ENCODE measurements at places on chromosomes 13 and 19. TPM values are rescaled to one million over a fixed set of nuclear protein-coding genes. Genes with fewer than 3 reads are reported as not detected.
A peak's percentile ranks its signal among the peaks of the same experiment; 100 is the strongest.

DNA sequence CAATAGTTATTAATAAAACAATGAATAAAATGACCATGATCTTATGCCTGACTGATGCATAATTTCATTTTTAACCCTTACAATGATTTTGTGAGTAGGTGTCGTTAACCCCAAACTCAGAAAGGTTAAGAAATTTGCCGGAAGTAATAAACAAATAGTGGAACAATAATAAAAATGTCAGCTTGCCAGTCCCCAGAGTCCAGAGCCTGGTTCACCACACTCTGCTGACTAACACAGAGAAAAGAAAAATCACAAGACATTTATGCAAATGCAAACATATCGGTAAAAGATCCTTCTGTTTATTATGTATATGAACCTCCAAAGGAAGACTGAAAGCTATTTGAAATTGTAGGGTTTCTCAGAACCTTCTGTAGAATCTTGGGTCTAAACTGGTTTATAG, 563.7 kb downstream of the EFNB2 start:
- DNase-seq: no peak

DNA sequence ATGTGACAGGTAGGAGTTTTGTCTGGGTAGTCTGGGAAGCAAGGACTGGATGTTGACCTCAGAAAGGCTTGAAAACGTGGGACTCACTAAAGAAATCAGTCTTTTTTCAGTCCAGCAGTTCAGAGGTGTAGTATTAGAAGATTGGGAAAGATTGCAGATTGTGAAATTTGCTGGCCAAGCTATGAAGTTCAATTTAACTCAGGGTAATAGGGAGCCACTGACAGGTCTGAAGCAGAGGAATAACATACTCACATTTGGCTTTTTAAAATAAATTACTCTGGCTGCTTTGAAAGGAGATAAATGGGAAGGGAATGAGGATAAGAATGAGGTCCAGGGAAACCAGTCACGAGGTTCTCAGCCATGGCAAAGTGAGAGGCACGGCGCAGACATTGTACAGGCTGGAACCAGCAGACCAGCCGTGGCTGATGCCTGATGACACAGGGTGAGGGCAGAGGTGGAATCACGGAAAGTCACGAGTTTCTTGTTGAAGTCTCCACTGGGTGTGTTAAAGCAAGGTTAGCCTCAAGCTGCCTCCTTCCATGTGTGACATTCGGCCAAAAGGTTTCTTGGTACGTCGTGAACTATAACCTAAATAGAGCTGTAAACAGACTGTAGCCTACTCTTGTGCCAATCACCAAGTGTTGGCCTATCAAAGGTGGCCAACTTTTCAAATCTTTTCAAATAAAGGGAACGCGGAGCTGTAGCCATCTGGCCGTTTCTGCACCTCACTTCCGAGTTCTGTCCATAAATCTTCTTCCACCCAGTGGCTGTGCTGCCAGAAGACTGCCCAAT, 377.6 kb downstream of the IRS2 start:
- no peak for DNase-seq

- no peak for DNase-seq
Observed at GRCh38 chr19:3518659-3519058, 12.5 kb downstream of the FZR1 start.

GRCh38 chr13:98820744-98821371, 68.4 kb upstream of the SLC15A1 start:
- DNase-seq: no peak

POMP gene
- total RNA-seq: 66.6 TPM

DNA sequence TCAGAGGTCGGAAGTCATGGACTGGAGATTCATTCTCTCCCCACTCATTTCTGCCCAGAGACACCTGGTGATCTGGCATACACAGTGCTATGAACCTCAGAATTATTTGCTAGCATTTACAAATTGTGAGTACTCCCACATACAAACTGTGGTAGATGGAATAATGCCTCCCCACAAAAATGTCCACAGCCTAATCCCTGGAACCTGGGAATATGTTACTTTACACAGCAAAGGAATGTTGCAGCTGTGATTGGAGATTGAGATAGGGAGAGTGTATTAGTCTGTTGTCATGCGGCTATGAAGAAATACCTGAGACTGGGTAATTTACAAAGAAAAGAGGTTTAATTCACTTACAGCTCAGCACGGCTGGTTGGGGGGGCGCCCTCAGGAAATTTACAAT, 3.1 kb upstream of the UQCRFS1 start:
- DNase-seq: no peak

NAPSA gene
- total RNA-seq: 2.3 TPM

- DNase-seq: peak; percentile 68
Observed at GRCh38 chr13:113860665-113861432, 3.0 kb downstream of the GAS6 start.

GRCh38 chr19:46599716-46600373, 1.3 kb upstream of the CALM3 start:
- no peak for DNase-seq

GRCh38 chr19:48629599-48630295, 7.4 kb downstream of the DBP start:
- peak; percentile 95 for DNase-seq

GRCh38 chr19:4200940-4201542, 18.6 kb downstream of the ANKRD24 start:
- no peak for DNase-seq

TMEM59L gene
- 1.4 TPM for total RNA-seq

- peak; percentile 79 for DNase-seq
Observed at GRCh38 chr19:7831452-7831851, 1.4 kb downstream of the EVI5L start.

OR4F17 gene
- total RNA-seq: not detected

ZNF726 gene
- total RNA-seq: 0.31 TPM

DNA sequence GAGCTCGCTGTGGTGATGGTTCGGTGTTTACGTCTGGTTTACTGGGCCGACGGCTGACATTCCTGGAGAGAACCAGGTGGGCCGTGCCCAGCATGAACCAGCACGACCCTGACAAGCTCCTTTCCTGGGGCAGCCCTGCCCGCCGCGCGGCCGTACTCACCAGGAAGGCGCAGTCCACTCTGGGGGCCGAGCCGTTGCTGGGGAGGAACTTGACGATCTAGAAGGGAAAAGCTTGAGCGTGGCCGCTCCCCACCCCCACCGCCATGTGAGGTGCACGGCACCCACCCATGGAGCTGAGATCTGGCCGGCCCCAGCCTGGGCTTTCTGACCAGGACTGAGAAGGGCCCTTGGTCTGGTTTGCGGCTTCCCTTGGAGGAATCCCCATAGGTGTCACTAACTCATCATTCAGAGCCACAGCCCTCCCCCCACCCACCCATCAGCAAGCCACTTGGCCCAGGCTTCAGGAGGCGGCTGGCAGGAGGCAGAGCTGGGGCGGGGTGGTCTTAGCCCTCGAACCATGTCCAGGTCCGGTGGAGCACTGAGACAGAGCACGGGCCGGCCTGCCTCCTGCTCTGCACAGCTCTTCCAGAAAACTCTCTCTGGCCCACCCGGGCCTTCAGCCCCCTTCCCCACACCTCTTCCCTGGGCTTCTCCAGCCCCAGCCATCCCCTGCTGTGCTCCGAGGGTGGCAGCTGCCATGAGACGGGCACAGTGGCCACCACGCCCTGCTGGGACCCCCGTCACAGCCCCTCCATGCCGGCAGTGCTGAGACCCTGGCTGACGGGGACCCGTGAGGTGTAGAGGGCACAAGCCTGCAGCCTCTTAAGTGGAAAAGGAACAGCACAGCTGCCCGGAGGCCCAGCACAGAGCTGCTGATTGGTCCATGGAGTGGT, 6.2 kb downstream of the ATP4B start:
- no peak for DNase-seq

- no peak for DNase-seq
Observed at GRCh38 chr13:79912403-79912802, 428.5 kb downstream of the SPRY2 start.

TMEM272 gene
- 0.15 TPM for total RNA-seq

- DNase-seq: no peak
Observed at GRCh38 chr13:104204177-104204576, 1138.0 kb upstream of the SLC10A2 start.

GRCh38 chr13:83907196-83907989, 25.1 kb upstream of the SLITRK1 start:
- no peak for DNase-seq

- no peak for DNase-seq
Observed at GRCh38 chr19:1811472-1811894, 593 bp downstream of the ATP8B3 start.

GRCh38 chr13:108700422-108701170, 71.2 kb downstream of the MYO16 start:
- no peak for DNase-seq

GRCh38 chr19:7788933-7789323, 25.9 kb downstream of the CLEC4M start:
- DNase-seq: no peak

DNA sequence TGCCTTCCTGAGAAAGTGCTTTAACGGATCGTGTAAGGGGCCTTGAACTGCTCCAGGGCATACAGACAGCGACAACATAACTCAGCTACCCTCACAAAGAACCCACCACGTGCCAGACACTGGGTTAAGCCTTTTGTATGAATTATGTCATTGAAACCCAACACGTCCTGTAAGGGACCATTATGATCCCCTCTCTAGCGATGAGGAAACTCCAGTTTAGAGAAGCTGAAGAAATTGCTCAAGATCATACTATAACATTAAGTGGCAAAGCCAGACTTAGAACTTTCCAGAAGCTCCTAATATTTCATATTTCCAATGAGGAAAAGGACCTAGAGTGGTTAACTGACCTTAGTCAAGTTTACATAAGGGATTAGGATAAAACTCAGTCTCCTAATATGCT, 57.0 kb upstream of the RAP2A start:
- no peak for DNase-seq

GRCh38 chr19:31332096-31332495, 17.1 kb downstream of the TSHZ3 start:
- DNase-seq: no peak

GRCh38 chr13:39381456-39381855, 221.5 kb downstream of the LHFPL6 start:
- no peak for DNase-seq

- DNase-seq: no peak
Observed at GRCh38 chr19:371501-372168, 27.0 kb upstream of the MIER2 start.

DNA sequence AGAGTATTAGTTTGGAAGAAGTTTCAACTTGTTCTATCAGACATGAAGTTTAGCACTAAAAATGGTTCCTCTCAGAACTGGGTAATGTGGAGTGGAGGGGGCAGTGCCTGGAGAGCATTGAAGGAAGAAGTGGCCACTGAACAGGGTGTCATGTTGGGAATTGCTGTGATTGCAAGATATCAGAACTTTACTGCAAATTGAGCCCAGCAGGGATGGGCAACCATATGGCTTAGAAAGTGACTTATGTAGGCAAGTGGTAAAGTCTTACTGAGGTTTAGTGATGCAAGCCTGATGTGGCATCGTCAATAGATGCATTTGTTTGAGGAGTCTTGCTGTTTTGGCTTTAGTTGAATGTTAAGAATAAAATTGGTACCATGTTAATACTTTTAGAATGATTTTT, 31.7 kb downstream of the WASF3 start:
- no peak for DNase-seq

RDH8 gene
- not detected for total RNA-seq

DNA sequence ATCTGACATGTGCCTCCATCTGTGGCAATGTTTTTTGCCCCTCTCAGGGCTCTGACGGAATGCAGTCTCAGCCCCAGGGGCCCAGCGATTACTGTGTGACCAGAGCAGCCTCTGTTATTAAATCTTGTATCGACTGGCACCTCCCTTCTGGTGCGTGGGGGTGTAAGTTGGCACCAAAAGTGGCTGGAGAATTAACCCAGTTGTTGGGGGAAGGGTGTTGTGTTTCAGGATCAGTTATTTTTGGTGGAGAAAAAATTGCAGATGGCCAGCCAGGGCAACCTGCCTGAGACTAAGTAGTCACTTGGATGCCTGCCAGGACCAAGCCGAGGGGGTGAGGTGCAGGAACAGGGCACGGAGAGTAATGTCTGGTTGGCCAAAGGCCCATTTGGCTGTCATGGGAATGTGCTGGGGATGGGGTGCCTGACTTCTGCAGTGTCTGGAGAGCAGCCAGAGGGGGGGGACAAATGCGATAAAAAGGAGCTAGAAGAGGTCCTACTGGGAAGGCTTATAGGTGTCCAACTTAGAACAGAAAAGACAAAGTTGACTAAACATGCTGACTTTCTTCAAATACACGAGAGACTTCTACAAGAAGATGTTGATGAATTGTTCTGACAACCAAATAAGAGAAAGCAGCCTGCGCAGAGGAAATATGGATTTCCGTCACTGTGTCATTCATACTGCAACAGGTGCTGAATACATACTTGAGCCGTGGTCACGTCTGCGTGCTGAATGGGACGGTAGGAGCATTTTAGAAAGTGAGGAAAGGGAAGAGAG, 69.8 kb downstream of the SIAH3 start:
- no peak for DNase-seq

- DNase-seq: peak; percentile 76
Observed at GRCh38 chr19:18344582-18344950, 4.2 kb downstream of the PGPEP1 start.

DNA sequence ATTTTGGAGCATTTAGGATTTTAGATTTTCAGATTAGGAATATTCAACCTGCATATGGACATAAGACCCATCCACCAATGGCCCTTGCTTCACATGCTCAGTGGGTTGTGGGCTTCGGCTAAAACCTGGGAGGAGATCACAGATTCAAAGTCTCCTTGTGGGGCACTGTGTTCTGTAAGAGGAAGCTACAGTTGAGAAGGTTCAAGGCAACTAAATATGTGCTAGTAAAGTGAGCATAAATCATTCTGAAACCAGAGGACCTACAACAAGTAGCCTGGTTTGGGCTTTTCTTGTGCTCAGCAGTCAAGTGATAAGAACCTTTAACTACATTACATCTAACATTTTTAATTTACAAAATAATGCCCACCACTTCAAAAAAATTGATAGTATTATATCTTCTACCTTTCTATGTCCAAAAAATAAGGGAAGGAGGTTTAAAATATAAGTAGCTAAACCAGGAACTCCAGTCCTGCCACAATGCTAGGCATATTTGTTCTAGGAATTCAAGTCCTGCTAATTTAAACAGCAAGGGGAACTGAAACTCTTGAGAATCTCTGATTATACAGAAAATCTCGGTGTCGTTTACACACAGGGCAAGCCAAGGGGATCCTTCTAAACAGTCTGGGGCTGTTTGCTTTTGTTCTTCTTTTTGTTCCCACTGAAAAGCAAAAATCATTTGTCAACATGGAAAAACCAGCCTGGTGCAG, 36.6 kb downstream of the FOXO1 start:
- DNase-seq: no peak
